ENCODE measurements at places on chromosomes 4 and X.

- no peak for DNase-seq
Observed at GRCh38 chr4:128527351-128527750, 239.7 kb upstream of the PGRMC2 start.

DNA sequence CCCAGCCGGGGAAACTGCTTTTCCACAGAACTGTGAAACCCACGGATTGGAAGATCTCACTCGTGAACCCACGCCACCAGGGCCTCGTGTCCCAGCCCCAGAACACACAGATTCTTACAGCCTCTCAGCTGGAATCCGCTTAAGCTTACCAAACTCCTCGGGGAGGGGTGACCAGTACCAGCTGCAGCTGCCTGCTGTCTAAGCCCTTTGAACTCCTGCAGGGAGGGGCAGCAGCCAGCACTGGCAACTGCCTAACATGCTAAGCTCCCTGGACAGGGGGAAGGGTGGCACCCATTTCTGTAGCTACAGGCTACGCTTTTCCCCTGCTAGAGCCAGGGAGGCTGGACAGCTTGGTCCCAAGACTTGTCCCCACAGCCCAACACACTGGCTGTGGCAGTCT, 38.4 kb downstream of the TBL1X start:
- DNase-seq: no peak

GRCh38 chr4:140236654-140237169, 82.7 kb upstream of the MAML3 start:
- no peak for DNase-seq

GRCh38 chr4:54842226-54842625, 184.5 kb downstream of the KIT start:
- DNase-seq: no peak

DNA sequence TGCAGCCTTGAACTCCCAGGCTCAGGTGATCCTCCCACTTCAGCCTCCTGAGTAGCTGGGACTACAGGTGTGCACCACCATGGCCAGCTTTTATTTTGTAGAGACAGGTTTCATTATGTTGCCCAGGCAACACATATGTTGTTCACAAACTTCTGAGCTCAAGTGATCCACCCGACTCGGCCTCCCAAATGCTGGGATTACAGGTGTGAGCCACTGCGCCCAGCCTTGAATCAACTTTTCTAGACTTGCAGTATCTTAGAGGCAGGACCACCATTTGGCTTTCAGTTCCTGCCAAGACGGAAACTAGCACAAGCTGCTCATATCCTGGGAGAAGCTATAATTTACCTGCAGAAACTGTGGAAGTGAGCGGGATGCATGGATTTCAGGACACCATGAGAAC, 19.9 kb downstream of the NAT8L start:
- DNase-seq: no peak

DNA sequence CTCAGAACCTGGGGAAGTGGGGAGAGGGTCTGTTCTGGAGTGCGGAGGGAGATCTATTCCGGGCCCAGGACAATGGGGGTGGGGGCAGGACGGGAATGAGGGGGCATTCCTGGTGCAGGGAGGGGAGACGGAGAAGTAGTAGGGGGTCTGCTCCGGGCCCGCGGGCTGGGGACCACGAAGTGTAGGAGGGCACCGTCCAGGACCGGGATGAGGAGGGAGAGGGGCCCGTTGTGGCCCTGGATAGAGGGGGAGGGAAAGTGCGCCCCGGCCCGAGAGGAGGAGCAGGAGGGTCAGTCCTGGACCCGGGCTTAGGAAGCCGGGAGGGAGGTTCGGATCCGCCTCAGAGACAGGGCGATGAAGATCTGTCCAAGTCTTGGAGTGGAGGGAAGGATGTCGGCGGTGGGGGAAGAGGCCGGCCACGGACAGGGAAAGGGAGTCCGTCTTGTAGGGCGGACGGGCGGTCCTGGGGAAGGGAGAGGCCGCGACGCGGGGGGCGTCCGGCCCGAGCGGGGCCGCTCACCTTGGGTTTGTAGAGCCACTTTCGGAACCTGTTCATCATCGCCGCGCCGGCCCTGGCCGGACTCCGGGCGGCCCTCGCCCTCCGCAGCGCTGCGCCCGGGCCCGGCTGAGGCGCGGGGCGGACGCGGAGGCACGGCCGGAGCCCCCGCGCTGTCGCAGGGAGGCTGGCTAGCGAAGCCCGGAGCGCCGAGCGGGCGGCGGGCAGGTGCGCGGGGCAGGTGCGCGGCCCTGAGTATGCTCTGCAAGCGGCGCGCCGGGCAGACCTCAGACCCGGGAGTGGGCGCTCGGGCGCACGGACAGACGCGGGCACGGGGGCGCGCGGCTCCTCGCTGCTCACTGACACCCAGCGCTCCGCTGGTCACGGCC, at the start of gene ZFYVE28:
ZFYVE28 (minus strand) TSS at position 881 of the 885 bp plus-strand sequence; CDS start at position 559, 322 bp downstream.
- DNase-seq: no peak

DNA sequence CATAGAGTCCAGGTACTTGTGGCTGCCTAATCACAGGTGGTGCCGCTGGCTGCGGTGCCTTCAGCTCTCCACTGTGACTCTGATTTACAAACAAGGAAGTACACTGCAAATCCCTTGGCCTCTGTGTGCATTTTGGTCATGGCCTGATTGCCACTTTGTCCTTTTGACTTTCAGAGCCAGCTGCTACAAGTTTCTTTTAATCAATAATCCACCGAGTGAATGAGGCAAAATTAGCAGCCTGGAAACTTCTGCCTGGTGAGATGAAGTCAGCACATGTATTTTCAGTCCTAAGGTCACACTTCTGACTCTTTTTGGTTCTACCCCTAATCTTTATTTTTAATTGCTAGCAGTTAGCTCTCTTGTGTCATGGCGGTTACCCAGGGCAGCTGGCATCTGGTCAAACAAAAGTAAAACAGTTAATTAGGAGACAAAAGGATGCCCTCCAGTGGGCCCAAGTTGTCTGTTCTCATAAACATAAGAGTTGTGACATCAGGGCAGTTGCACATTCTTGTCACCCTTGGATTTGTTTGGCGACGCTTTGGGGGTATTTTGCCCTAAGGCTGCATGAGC, 62.3 kb upstream of the LNX1 start:
- DNase-seq: peak; percentile 22

- peak; percentile 51 for DNase-seq
Observed at GRCh38 chr4:184807797-184808712, 17.7 kb downstream of the ACSL1 start.

- DNase-seq: no peak
Observed at GRCh38 chr4:7367864-7368277, 66.9 kb downstream of the PSAPL1 start.

- no peak for DNase-seq
Observed at GRCh38 chr4:182521011-182521410, 277.8 kb downstream of the TENM3 start.
